Psoas muscle (tissue), 8 donors: ENCODE measurements at places on chromosomes 2 and 18. TPM values are rescaled to one million over a fixed set of nuclear protein-coding genes. Genes with fewer than 3 reads are reported as not detected.

- H3K27me3 ChIP-seq = no peaks in the 10 kb centered on the region
- H3K4me1 ChIP-seq = no peaks in the 10 kb centered on the region
- H3K4me3 ChIP-seq = no peak overlapping the region
- H3K27ac ChIP-seq = no peak overlapping the region
Observed at GRCh38 chr2:100987974-100988373, 14.1 kb upstream of the RPL31 start.

- H3K36me3 ChIP-seq = no peaks in the 10 kb centered on the region
- DNase-seq = no peak
- no peak overlapping the region for H3K27ac ChIP-seq
- peaks cover 6% of the 10 kb centered on the region for H3K27me3 ChIP-seq
- H3K4me1 ChIP-seq = no peaks in the 10 kb centered on the region
Observed at GRCh38 chr2:36287363-36288275, 68.0 kb upstream of the CRIM1 start.

DNA sequence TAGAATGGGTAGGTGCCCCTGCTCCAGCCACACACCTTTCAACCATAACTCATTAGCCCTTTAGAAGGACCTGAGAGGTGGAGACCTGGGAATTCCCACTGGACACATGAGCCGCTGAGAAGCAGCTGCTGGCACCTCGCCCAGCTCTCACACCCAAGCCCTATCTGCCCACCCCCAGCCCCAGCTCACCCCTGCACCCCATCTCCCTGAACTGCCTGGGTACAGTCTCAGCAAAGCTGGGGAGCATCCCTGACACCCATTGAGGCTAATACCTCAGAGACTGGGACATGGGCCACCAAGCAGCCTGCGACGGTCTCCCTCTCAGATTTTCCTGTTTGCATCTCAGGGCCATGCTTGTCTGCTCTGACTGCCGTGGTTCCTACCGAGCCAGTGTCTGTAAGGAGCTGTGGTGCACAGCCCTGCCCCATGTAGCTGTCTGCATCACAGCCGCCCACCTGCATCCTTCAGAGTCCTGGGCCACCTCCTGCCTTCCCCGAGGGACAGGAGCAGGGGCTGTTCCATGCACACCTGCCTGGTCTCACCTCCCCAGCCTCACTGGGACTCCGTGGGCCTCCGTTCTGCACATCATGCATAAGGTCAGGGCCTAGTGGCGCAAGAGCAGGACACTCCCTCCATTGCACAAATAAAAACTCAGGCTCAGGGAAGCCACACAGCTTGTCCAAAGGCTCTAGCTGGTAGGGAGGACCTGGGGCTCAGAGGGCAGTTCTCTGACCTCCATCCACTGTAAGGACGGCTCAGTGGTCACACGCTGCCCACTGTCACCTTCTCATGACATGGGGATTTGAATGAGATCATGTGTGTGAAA lies 90.0 kb downstream of the SEPTIN10 start:
- no peaks in the 10 kb centered on the region for H3K36me3 ChIP-seq
- H3K4me1 ChIP-seq = peaks cover 4% of the 10 kb centered on the region
- no peak overlapping the region for H3K27ac ChIP-seq
- DNase-seq = no peak
- H3K4me3 ChIP-seq = no peak overlapping the region
- H3K27me3 ChIP-seq = no peaks in the 10 kb centered on the region

DNA sequence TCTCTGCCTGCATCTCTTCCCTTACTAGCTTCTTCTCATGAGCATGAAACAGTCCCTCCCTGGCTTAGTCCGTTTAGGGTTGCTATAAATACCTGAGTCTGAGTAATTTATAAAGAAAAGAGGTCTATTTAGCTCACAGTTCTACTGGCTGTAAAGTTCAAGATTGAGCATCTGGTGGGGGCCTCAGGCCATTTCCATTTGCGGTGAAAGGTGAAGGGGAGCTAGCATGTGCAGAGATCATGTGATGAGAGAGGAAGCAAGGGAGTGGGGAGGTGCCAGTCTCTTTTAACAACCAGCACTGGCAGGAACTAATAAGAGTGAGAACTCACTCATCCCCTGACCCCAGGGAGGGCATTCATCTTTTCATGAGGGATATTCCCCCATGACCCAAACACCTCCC lies 26.8 kb downstream of the RHBDD1 start:
- DNase-seq = no peak
- H3K27ac ChIP-seq = no peak overlapping the region
- H3K36me3 ChIP-seq = peaks cover 21% of the 10 kb centered on the region
- no peak overlapping the region for H3K4me3 ChIP-seq

- no peak for DNase-seq
- H3K27ac ChIP-seq = no peak overlapping the region
- no peaks in the 10 kb centered on the region for H3K4me1 ChIP-seq
- H3K4me3 ChIP-seq = no peak overlapping the region
- H3K27me3 ChIP-seq = no peaks in the 10 kb centered on the region
- H3K36me3 ChIP-seq = no peaks in the 10 kb centered on the region
Observed at GRCh38 chr2:164595031-164595430, 26.3 kb downstream of the GRB14 start.

DNA sequence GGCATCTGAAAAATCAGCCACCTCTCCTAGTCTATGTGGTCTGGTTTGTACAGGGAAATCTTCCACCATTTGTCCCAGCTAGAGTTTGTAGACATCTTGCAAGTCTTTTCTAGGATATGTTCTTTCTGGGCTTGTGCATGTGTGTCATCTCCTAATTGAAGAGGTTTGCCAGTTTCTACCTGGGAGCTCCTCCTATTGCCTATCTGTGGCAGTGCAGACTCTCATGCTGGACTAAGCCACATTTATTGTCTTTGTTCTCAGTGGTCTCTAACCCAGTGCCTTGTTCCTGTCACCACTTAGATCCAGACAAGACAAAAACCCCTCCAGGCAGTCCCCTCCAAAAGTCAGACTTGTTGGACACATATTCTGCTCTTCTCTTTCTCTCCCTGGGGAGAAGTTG lies 72.0 kb upstream of the MRPS9 start:
- no peaks in the 10 kb centered on the region for H3K4me1 ChIP-seq
- H3K36me3 ChIP-seq = no peaks in the 10 kb centered on the region
- H3K4me3 ChIP-seq = no peak overlapping the region
- DNase-seq = no peak
- H3K27ac ChIP-seq = no peak overlapping the region

GRCh38 chr2:196719110-196719872 lies 79.8 kb downstream of the CCDC150 start:
- peaks cover 10% of the 10 kb centered on the region for H3K4me1 ChIP-seq
- no peak for DNase-seq
- H3K27me3 ChIP-seq = no peaks in the 10 kb centered on the region
- no peaks in the 10 kb centered on the region for H3K36me3 ChIP-seq
- H3K27ac ChIP-seq = peak overlapping the region; percentile 18

DNA sequence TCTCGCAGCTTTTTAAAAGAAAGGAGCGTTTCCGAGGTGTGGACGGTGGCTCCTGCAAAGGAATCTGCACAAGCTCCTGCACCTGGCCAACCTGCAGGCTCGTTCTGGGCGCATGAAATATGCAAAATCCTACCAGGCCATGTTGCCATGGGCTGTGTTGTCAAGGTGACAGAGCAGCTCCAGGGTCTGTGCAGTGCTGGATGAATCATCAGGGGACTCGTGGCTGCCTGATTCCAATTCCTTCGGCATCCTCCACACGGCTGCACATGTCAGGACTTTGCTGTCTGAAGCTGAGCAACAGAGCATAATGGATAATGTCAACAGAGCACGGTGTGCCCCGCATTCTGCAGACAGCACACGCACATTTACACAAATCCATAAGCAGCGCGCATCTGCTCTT lies 120.5 kb downstream of the EIPR1 start:
- no peaks in the 10 kb centered on the region for H3K36me3 ChIP-seq
- no peak overlapping the region for H3K27ac ChIP-seq
- no peak overlapping the region for H3K4me3 ChIP-seq
- no peaks in the 10 kb centered on the region for H3K4me1 ChIP-seq

DNA sequence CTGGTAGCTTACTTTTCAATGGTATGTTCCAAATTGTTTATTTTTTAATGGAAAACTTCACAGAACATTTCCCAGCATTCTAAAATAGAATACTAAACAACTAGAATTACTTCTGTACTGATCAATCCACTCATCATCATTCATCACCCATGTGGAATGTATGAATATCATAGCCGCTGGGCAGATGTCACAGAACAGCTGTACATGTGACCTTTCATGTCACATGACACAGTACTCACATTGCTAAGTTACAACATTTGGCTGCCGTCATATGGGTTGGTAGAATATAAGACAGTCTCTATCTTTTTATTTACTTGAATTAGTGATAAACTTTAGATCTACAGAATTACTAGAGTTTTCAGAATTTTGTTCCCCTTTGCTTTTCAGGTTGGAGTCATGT lies 387.6 kb downstream of the ZEB2 start:
- no peaks in the 10 kb centered on the region for H3K4me1 ChIP-seq
- H3K27me3 ChIP-seq = no peaks in the 10 kb centered on the region
- DNase-seq = no peak
- no peak overlapping the region for H3K27ac ChIP-seq

DNA sequence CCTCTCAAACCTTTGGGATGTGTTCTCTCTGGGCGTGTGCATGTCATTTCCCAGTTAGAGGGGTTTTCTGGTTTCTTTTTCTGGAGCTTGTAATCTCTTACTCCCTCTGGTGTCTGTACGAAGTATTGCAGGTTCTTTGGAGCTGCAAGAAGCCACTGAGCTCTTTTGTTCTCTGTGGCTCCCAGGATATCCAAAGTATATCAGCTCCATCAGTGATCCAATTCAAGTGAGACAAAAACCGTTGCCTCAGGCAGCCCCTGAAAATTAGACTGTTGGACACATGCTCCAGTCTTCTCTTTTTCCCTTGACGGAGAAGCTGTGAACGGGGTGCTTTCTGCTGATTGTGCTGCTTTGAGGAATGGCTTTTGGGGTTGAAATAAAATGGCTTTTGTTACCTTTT lies 59.0 kb upstream of the LDLRAD4 start:
- H3K4me3 ChIP-seq = no peak overlapping the region
- DNase-seq = no peak
- no peaks in the 10 kb centered on the region for H3K27me3 ChIP-seq
- no peaks in the 10 kb centered on the region for H3K4me1 ChIP-seq
- no peak overlapping the region for H3K27ac ChIP-seq
- no peaks in the 10 kb centered on the region for H3K36me3 ChIP-seq

DNA sequence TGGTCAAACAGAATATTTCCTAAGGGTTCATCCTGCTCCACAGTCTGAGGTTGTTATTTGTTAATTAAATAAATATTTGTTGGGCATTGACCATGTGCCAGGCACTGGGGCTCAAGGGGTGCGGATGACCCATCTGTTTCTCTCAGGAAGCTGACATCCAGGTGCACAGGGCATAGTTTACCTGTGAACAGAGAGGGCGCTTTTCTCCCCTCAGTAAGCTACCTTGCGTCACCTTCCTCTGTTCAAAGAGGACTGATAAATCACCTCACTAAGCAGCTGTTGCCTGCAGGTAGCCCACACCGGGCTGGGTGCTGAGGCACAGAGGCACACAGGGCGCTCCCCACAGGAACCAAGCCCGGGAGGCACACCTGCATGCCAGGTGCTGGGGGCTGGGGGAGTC lies 41.6 kb downstream of the SH3RF3 start:
- H3K27me3 ChIP-seq = no peaks in the 10 kb centered on the region
- H3K27ac ChIP-seq = peak overlapping the region; percentile 80
- no peaks in the 10 kb centered on the region for H3K36me3 ChIP-seq
- no peak overlapping the region for H3K4me3 ChIP-seq

DNA sequence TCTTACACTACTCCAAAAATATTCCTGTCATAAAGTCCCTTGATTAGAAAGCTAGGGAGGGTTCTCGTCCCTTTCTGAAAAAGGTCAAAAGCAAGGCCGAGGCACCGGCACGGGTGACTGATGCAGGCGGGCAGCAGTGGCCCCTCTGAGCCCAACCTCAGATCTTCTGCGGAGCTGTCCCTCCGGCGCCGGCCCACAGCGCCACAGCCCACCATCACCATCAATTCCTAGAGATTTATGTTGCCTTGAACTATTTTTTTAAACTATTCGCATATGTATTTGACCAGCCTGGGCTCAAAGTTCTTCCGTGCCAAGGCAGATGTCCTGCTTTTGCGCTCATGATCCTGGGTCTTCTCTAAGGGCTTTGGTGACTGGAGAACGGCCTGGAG lies 26.8 kb downstream of the PRELID3A start:
- DNase-seq = no peak
- no peak overlapping the region for H3K4me3 ChIP-seq
- peaks cover 12% of the 10 kb centered on the region for H3K36me3 ChIP-seq
- no peak overlapping the region for H3K27ac ChIP-seq
- no peaks in the 10 kb centered on the region for H3K4me1 ChIP-seq
- H3K27me3 ChIP-seq = no peaks in the 10 kb centered on the region

The GAREM1 gene
- 7.2 TPM for total RNA-seq

The ABCB11 gene
- not detected for total RNA-seq

The KIAA2012 gene
- not detected for total RNA-seq
